Stimulated activated CD4-positive, alpha-beta T cell treated with anti-CD3 and anti-CD28 coated beads, Interleukin-15, amount 100 ng/mL, for 1 hour (primary cell): ENCODE measurements at places on chromosomes 6 and 20.

GRCh38 chr6:31203345-31203979 is 33.0 kb upstream of the POU5F1 start:
- no peak for DNase-seq

- no peak for DNase-seq
Measured at GRCh38 chr6:82057846-82058554, 189.5 kb downstream of the IBTK start.

DNA sequence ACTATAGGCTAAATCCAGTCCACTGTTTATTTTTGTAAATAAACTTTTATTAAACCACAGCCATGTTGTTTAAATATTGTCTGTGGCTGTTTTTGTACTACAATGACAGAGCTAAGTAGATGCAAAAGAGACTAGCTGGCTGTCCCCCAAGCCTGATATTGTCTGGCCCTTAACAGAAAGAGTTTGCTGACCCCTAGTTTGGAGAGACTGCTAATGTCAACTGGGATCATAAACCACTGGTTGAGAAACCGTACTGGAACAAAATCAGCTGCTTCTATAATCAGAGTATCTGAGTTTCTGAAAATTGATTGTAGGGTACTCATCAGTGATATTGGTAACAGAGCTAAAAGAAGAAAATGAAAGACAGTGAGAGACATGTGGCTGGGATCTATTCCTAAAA is 102.6 kb upstream of the FAM184A start:
- no peak for DNase-seq

DNA sequence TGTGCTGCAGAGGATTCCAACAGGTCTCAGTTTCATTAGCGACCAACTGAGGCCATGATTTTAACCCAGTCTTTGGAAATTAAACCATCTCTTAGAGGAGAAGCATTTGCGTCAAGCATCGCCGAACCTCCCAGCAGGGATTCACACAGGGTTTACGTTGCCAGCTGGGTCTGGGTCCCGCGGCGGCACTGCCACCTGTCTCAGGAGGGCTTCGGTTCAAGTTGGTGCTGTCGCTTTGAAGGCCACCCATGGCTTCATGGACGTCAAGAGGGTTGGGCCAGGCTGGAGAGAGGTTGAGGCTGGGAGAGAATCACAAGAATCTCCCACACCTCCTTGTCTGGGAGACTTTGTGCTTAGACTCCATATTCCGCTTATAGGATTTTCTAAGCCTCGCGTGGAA is 43.0 kb upstream of the FRMD1 start:
- no peak for DNase-seq

DNA sequence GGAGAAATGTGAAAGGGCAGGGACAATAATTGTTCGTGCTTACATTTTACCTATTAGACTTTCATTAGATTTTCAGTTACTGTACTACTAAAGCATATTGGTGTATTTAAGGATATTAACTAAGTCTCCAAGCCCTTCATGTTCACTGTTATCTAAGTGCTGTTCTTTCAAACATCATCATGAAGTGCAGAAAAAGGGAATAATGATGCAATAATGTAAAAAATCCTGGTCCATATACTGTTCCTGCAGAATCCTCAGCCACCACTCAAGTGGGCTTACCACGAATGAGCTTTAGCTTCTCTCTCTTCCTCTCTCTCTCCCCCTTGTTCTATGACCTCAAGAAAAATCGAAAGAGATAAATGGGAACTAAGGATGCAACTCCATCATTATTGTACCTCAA is 600.7 kb downstream of the UTRN start:
- no peak for DNase-seq

DNA sequence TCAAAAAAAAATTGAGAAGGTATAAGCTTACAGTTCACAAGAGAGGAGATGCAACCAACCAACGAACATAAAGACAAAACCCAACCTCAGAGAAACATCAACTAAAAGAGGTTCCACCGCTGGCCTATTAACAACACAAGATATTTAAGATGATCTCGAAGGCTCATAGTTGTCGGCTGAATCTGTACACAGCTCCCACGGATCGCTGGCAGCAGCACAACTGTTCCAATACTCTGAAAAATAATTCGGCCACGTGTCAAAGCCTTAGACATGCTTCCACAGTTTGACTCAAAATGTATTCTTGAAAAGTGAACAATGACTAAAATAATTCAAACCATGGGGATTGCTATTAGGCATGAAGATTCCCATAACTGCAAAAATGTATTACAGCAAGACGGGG is 13.7 kb downstream of the EXOC2 start:
- no peak for DNase-seq

- no peak for DNase-seq
Measured at GRCh38 chr20:62344782-62345181, 22.3 kb downstream of the LAMA5 start.

- DNase-seq, result no peak
Measured at GRCh38 chr6:36783603-36784375, 55.5 kb downstream of the CPNE5 start.

DNA sequence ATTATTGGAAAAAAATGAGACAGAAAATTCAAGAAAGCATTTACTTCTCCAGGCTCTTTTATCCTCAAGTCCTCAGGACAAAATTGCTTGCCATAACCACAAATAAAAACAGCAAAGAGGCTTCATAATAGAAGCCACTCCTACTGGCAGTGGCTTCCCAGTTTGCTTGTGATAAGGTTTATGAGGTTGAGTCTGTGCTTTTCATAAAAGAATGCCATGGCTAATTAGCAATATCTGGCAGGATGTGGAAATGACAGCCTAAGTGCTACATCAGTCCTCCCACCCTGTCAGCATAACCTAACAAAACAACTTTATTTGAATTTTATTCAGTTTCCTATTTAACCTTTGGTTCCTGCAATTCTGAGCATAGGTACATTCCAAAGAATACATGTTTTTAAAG is 80.9 kb upstream of the HTR1E start:
- DNase-seq, result no peak

GRCh38 chr20:6663104-6663503 is 104.4 kb upstream of the BMP2 start:
- no peak for DNase-seq

GRCh38 chr6:167094820-167095637 is 27.9 kb upstream of the CCR6 start:
- DNase-seq, result no peak

GRCh38 chr20:53736122-53736756 is 142.6 kb upstream of the ZNF217 start:
- DNase-seq, result no peak

GRCh38 chr6:32439602-32440214 is at the start of gene HLA-DRA:
Gene HLA-DRA, plus strand, starts transcription at chr6:32439887. Its CDS starts 64 bp downstream, at chr6:32439951.
- DNase-seq, result no peak

GRCh38 chr6:5869676-5870075 is 137.0 kb downstream of the NRN1 start:
- DNase-seq, result no peak

- DNase-seq, result no peak
Measured at GRCh38 chr6:6179858-6180623, 140.4 kb downstream of the F13A1 start.

- DNase-seq, result no peak
Measured at GRCh38 chr6:143198312-143198711, 137.6 kb downstream of the AIG1 start.

- DNase-seq, result no peak
Measured at GRCh38 chr20:3433744-3434143, 26.3 kb upstream of the DNAAF9 start.

DNA sequence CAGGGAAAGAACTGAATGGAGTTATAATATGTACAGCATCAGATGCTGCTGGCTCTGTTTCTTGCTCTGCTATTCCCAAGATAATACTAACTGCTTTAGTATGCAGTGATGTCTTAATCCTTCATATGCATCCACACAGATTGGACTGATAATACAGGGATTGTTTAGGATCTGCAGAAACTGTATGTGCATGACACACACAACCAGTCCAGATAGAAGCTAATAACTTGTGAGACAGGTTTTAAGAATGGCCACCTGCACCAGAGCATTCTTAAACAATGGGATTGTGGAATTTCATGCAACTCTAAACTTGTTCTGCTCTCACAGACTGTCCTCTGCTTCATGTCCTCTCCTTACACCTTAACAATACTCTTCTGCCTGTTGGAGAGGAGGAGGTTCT is 90.9 kb downstream of the SPTLC3 start:
- no peak for DNase-seq

DNA sequence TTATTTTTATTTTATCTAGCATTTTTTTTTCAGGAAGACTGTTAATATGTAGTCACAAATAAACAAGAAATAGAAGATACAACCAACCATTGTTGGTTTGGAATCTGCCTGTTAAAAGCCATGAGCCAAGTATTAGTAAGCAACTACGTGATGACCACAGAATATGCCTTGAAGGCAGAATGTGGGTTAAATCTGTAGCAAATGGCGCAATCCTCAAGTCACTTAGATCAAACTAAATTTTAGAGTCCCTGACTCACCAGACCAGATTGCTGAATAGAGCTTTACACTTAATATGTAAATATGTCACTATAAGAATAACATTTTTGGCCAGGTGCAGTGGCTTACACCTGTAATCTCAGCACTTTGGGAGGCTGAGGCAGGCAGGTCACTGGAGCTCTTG is 800.1 kb upstream of the CITED2 start:
- DNase-seq, result no peak

DNA sequence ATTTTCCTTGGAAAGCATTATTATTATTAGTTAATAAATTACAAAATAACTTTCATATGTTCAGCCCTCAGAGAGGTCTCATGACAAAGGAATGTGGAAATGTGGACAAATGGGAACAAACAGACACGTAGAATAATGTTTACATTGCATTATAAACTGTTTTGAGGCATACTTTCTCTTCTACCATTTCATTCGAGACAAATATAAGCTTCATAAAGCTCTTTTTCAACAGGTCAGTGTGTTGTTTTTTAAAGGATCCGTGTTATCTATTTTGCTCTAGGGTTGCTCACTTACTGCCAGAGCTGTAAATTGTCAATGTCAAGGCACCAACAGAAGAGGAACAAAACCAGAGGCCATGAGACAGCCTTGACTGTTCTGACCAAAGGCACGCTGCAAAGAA is 256.8 kb downstream of the PHACTR1 start:
- DNase-seq, result no peak

- DNase-seq, result no peak
Measured at GRCh38 chr6:95856876-95857364, 158.9 kb upstream of the FUT9 start.

DNA sequence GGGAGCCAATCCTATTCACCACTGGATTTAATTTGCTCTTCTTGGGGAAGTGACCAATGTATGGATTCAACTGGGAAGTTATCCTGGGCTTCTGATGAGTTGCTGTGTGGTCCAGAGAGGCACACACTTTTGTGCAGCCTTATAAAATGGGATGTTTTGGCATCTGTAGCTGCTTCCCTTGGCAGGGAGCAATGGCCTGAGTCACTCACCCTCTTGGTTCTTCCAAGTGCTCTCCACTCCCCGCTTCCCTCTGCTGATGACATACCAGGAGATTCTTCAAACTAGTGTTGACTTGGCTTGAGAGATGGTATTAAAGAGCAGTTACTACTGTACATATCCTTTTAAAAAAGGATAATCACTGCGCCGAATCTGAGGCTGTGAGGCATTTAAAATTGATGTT is 105.8 kb downstream of the JARID2 start:
- no peak for DNase-seq

GRCh38 chr6:3328145-3328544 is 69.4 kb downstream of the PSMG4 start:
- no peak for DNase-seq

- DNase-seq, result no peak
Measured at GRCh38 chr6:24943774-24944173, 8.0 kb upstream of the RIPOR2 start.

DNA sequence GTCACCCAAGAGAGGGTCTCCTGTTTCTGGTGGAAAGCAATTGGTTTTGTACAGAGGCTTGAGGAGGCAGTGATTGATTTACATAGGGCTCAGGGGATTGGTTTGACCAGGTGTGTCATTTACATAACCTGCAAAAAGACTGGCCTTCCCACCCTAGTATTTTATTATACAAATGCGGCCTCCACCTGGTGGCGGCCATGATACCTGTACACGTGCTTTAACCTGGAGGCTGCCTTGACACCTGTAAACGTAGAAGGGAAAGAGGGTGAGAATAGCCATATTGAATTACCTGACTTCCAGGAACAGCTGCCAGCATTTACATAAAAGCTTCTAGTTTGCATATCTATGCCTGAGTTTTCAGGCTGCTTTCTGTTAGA is 48.7 kb downstream of the HLA-DPB1 start:
- DNase-seq, result no peak

DNA sequence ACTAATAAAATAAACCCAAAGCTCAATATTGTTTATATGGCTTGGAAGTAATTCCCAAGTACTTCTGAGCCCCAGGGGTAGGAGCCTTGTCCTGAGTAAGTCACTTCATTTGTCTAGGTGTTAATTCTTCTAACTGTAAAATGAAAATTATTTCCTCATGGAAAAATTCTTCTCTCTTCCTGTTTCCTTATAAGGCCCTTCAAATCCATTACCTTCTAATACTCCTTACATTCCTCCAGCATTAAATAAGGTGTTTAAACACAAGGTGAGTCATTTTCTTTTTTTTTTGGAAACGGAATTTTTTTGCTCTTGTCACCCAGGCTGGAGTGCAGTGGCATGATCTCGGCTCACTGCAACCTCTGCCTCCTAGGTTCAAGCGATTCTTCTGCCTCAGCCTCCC is 41.9 kb downstream of the PRR18 start:
- no peak for DNase-seq

- DNase-seq, result no peak
Measured at GRCh38 chr20:52497731-52498130, 306.2 kb upstream of the ZFP64 start.

GRCh38 chr6:163889904-163890514 is 475.5 kb downstream of the QKI start:
- no peak for DNase-seq

DNA sequence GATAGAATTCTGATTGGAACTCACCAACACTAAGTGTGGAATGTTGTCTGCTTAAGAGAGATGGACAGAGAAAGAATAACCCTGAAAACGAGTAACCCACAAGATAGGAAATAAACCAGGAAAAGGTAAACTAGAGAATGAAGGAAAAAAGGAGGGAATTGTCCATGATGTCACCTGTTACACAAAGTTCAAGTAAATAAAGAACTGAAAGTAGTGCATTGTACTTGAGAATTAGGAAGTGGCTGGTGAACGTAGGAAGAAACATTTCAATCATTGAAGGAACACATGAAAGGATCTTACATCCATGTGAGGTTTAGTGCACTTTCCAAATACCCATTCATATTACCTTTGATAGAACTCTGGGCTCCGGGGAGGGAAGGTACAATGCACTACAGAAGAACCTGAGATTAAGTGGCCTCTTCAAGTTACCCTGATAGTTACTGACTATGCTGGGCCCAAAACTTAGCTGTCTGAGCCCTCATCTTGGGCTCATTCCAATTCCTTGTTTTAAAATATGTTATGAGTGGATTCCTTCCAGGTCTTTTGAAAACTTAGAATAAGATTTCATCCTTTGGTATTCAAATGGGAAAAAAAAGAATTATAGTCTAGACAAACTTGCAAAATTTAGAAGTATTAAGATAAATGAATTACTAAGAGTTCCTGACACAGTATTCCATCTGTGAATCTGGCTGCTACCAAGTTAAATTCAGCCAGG is 1.1 kb upstream of the STX7 start:
- no peak for DNase-seq

- DNase-seq, result no peak
Measured at GRCh38 chr6:141041596-141042087, 1091.1 kb upstream of the GJE1 start.
